A375 (cell line): ENCODE measurements at places on chromosomes 12 and 14. TPM values are rescaled to one million over a fixed set of nuclear protein-coding genes. Genes with fewer than 3 reads are reported as not detected.

TMEM119 gene
- total RNA-seq, result not detected in 2 replicates

LRFN5 gene
- 0.04 and 0.24 TPM in 2 replicates for total RNA-seq

RIN3 gene
- total RNA-seq, result 3.7 and 6.7 TPM in 2 replicates

RILPL1 gene
- total RNA-seq, result 19.5 and 20.0 TPM in 2 replicates

GYS2 gene
- total RNA-seq, result not detected in 2 replicates

PLEK2 gene
- total RNA-seq, result 0.50 TPM in 1 of 2 replicates, not detected in the other

SCN8A gene
- 2.0 and 5.9 TPM in 2 replicates for total RNA-seq

LMNTD1 gene
- total RNA-seq, result 0.30 TPM in 1 of 2 replicates, not detected in the other

HPD gene
- total RNA-seq, result 0.21 TPM in 1 of 2 replicates, not detected in the other

GLS2 gene
- 0.37 TPM in 1 of 2 replicates, not detected in the other for total RNA-seq

EPYC gene
- not detected in 2 replicates for total RNA-seq

HOXC13 gene
- 5.1 and 6.0 TPM in 2 replicates for total RNA-seq

TSPAN8 gene
- not detected in 2 replicates for total RNA-seq

ATP23 gene
- total RNA-seq, result 8.8 and 10.5 TPM in 2 replicates

SLC25A21 gene
- total RNA-seq, result 0.79 and 0.82 TPM in 2 replicates

IFNG-AS1 gene
- not detected in 2 replicates for total RNA-seq

LTBP2 gene
- 3.4 and 5.8 TPM in 2 replicates for total RNA-seq

NID2 gene
- total RNA-seq, result 0.53 and 1.1 TPM in 2 replicates
